ENCODE measurements at places on chromosomes 16 and 17. TPM values are rescaled to one million over a fixed set of nuclear protein-coding genes. Genes with fewer than 3 reads are reported as not detected.

The ZC3H18 gene
- total RNA-seq = 62.2 TPM

The PERCC1 gene
- not detected for total RNA-seq

The GFOD2 gene
- 26.1 TPM for total RNA-seq

The SPPL2C gene
- total RNA-seq = not detected

The CDH13 gene
- 0.80 TPM for total RNA-seq

The STH gene
- total RNA-seq = not detected

The TBC1D3G gene
- total RNA-seq = not detected

The MGAT5B gene
- total RNA-seq = 1.0 TPM

The PAGR1 gene
- 43.2 TPM for total RNA-seq

The HOXB2 gene
- total RNA-seq = 46.6 TPM

The KRT15 gene
- total RNA-seq = 8.5 TPM

The SCIMP gene
- not detected for total RNA-seq

The EME1 gene
- 10.3 TPM for total RNA-seq

The PRAC2 gene
- 7.9 TPM for total RNA-seq

The CCDC200 gene
- total RNA-seq = not detected

The MYBBP1A gene
- 69.5 TPM for total RNA-seq

The KRTAP16-1 gene
- total RNA-seq = not detected

The TBKBP1 gene
- total RNA-seq = 53.9 TPM

The ACE gene
- 2.9 TPM for total RNA-seq

The KRTAP17-1 gene
- total RNA-seq = not detected

The GP1BA gene
- total RNA-seq = not detected

The CCL14 gene
- total RNA-seq = not detected

The FBXW10B gene
- 1.3 TPM for total RNA-seq

The MEIOC gene
- 0.11 TPM for total RNA-seq

The ZNF771 gene
- 10.7 TPM for total RNA-seq

The BRIP1 gene
- 13.3 TPM for total RNA-seq

The TIGD7 gene
- total RNA-seq = 6.9 TPM

The ACSF3 gene
- total RNA-seq = 41.5 TPM

The CCL4 gene
- not detected for total RNA-seq

The CCL8 gene
- total RNA-seq = not detected

The ZFPM1 gene
- 51.1 TPM for total RNA-seq

The CCL1 gene
- not detected for total RNA-seq

The PRAC1 gene
- 14.0 TPM for total RNA-seq

The SPIRE2 gene
- total RNA-seq = 6.8 TPM

The G6PC1 gene
- not detected for total RNA-seq

The ACSM2A gene
- total RNA-seq = not detected

The MYL11 gene
- total RNA-seq = 1.4 TPM

The OR1A1 gene
- not detected for total RNA-seq

The CRYM gene
- total RNA-seq = 4.1 TPM
